ENCODE measurements at places on chromosomes 16 and 17.

DNA sequence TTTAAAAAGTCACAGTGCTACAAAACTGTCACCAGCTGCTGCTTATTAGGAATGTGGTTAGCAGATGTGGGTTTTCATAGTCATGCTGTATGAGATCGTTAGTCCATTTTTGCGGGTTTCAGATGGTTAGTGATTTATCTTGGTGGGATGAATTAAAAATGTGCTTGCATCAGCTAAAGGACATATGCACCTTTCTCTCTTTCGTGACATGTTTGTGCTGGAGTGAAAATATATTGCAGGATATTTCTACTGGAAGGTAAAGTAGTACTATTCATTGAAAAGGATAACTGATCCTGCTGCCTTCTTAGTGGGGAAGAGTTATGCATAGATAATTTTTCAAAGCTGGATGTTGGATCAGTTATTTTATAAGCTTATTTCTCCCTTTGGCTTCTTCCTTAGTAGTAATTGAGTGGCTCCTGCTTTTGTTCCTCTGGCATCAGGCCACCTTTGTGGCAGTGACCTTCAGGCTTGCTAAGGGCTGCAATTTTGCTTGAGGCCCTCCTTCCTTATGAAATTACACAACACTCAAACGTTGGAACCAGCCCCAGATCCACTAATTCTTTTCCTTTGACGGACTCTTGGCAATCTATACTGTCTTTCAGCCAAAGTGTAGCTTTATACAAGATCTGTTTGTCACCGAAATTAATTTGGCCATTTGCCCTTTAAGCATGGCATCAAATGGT, 7.5 kb upstream of the SNTB2 start:
- DNase-seq, result peak; percentile 82

DNA sequence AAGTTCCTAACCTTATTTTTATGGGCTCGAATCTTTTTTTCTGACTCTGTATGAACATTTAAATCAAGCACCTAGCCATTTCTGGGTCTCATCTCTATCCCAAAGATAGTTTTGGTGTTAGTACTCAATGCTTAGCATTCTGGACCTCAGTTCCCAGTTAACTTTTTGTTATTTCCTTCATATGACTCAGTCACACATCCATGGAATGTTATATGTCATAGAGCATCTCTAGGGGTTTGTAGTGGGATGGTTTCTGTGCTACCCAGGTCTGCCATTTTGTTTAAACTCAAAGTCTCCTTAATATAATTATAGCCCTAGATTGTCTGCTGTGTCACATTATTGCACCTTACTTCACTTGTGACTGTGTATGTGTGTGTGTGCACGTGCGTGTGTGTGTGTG, 90.1 kb downstream of the EFCAB13 start:
- no peak for DNase-seq

- no peak for DNase-seq
Observed at GRCh38 chr16:77589071-77589765, 133.1 kb upstream of the NUDT7 start.

- DNase-seq, result no peak
Observed at GRCh38 chr17:76914937-76915336, 46.7 kb downstream of the MGAT5B start.

GRCh38 chr17:83145831-83146230, 66.4 kb downstream of the METRNL start:
- DNase-seq, result no peak

GRCh38 chr16:21069986-21070385, 80.7 kb downstream of the DNAH3 start:
- DNase-seq, result no peak

DNA sequence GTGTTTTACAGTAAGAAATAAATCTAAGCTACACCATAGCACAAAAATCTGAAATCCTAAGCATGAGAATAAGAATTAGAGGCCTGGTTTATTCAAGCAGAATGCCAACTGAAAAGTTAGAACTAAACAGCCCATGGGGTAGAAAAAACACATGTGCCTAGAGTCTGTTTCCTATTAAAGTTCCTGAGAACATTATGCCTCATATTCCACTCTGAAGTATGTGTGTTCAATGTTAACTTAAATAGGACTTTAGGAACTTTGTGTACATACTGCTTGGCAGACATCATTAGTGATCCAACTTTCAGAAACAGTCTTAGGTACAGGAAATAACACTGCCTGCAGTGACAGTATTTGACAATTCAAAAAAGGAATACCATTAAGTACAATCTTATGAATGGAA, 18.2 kb downstream of the HEATR6 start:
- DNase-seq, result no peak

Data from NCI-H446 treated with DMSO at 0.1 percent for 48 hours (cell line).